ENCODE measurements at places on chromosomes 6 and 20.

DNA sequence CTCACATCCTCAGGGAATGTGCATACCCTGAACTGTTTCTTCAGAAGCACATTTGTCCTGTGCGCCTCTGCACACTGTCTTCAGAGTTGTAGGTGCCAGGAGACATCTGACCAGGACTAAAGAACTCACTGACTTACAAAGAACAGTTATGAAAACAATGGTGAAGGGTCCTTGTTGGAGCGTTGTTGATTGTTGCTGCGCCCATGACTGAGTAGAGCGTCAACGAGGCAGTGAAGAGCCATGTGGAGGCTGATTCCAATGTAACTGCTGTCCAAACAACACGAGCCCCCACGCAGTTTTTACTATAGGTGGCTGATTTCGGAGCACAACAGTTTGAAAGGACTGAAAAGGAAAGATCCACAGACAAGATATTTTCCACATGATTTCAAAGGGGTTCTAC, 380.3 kb downstream of the CDH26 start:
- DNase-seq: no peak

- no peak for DNase-seq
Observed at GRCh38 chr6:152845421-152845820, 94.8 kb downstream of the VIP start.

DNA sequence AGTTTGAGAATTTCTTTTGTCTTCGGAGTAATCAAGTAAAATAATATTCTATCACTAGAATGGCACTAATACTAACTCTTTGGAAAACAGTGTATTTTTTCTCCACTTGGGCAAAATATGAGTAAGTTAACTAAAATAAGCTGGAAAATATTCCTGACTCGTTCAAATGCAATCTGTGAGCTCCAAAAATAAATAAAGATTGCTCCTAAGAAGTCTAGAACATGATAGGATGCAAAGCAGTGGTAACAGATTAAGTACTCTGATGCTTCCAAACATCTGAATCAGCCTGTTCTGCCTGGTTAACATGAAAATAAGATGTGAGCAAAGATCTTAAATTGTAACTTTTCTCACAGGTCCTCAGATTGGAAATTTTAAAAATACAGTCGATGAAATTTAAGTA, 285.1 kb upstream of the ID4 start:
- DNase-seq: no peak

GRCh38 chr6:136038531-136038930, 187.0 kb downstream of the PDE7B start:
- no peak for DNase-seq

DNA sequence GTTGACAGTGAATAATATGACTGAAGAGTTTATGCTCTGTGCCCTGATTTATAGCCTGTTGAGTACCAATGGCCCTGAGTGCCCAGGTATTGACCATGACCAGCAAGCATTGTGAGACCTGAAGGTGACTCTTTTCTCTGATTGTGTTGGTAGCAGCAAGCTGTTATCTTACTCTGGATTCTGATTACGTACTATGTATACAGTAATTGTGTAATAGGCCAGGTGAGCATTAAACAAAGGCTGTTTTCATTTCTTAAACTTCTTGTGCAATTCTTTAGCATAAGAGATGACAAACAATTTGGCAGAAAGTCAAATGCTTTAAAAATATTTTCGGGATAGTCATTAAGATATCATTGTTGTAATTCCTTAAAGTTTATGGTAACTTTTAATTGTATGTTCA, 111.7 kb upstream of the PTPRK start:
- no peak for DNase-seq

GRCh38 chr6:7100072-7100752, 7.5 kb upstream of the RREB1 start:
- no peak for DNase-seq

DNA sequence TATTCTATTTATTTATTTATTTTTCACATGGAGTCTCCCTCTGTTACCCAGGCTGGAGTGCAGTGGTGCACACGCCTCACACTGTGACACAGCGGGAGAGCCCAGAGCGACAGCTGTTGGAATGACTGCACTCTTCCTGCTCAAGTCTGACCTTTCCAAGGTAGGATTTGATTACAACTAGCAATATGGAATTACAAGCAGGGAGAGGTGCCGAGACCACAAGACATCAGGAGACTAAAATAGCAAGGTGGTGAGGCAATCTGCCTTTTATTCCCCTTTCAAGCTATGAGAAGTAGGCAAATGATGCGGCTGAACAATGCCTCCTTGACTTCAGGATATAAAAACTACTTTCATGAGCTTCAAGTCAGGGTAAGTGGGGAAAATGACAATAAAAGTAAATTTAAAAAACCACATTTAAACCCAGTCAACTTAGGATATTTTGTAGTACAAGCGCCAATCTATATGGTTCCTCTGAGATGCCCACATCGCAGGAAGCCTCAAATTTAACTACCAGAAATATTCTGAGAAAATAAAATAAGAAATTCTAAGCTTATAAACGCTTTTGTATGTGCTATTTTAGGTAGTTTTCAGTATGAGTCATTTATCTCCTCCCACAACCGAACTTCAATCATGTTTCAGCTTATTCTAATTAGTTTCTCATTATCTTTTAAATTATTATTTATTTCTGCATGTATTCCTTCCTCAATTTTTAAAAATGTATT, 146.9 kb upstream of the SGK1 start:
- DNase-seq: no peak

DNA sequence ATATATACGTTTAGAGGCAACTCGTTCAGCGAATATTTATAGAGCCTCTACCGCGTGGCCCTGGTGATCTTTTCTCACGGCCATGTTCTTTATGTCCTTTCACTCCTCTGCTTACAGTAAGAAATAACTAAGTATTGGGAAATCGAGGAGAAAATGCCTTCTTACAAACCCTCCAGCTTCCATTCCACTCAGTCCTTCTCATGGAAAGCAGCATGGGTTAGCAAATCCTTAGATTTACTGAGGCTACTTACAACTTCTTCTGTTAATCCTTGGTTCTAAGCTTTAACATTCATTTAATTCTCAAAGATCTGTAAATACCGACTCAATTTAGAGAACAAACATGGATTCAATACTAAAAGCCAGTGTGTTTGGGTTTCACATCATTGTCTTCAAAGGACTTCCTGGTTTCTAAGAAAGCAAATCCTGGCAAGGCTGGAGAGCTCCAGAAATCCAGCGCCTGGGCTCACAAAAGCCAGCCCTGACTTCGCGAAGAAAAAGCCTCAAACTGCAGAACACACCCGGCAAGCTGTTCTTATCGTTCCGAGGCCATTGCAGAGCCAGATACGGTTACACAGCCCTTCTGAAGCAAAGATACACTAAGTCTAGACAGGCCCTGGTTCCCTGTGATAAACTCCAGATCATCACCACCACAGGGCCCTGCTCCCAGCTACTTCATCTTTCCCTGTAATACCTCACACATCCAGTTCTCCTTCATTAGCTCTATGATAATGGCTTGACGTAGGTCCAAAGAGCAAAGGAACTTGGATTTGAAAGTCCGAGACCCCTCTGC, 19.2 kb downstream of the AGPAT4 start:
- no peak for DNase-seq

GRCh38 chr20:46523696-46524328, 10.5 kb upstream of the ZNF334 start:
- no peak for DNase-seq

GRCh38 chr6:80143419-80143937, 37.0 kb downstream of the BCKDHB start:
- no peak for DNase-seq

DNA sequence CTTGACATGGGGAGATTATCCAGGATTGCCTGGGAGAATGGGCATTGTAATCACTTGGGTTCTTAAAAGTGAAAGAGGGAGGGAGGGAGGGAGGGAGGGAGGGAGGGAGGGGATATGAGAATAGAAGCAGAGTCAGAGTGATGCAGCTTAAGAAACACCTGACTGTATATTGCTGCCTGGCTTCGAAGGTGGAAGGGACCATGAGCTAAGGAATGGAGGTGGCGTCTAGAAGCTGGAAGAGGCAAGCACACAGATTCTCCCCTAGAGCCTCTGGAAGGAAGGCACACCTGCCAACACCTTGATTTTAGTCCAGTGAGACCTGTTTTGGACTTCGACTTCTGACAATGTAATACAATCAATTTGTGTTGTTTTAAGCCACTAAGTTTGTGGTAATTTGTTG, 78.4 kb downstream of the PRL start:
- DNase-seq: no peak

DNA sequence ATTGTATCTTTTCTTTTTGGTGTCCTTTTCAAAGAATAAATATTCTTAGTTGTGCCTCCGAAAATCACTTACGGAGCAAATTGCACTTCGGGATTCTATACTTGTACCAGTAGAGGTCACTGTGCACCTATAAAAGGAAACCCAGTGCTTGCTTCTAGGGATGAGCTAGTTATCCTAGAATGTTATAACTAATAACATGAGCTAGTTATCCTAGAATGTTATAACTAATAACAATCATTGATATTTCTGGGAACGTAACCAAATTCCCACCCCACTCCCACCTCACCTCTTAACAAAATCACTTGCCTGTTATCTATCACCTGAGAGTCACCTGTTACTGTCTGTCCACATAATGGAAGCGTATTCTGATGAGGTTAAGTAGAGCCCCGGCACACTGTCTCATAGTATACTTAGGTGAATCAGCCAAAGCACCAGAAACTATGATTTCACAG, 126.9 kb upstream of the TIAM2 start:
- DNase-seq: no peak

DNA sequence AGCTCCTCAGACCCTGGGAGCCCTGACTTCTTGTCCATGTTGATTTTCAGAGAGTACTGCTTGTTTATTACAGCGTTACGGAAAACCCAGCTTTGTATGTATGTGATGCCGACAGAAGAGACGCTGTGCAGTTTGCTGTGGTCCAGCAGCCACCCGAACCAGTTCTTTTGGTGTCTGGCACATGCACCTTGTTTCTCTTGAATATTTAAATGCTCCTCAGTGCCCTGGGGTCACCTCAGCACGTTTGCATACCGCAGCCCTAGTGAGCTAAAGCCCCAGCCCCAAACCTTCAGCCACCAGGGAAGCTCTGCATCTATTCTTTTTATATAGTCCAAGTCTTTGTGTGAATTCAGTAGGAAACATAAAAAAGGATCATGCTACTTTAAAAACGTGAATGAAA, 39.9 kb downstream of the AFDN start:
- DNase-seq: no peak

- no peak for DNase-seq
Observed at GRCh38 chr6:45075246-45075645, 252.9 kb upstream of the RUNX2 start.

DNA sequence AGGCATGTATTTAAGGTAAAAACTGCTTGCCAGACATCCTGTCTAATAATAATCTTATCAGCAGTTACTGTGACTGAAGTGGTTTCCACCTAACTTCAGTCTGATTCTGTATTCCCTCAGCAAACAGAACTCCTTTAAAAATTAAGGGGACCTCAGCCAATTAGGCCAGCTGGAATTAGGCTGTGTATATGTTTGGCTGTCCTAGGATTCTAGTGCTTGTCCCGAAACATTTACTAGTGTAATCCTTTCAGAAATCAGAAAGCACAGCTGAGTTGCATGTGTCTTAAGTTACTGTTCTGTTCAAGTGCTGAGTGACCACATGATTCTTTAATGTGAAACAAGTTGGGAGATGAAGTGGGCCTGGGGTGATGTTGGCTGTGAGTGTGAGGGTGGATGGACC, 120.9 kb upstream of the SUPT3H start:
- DNase-seq: no peak

GRCh38 chr6:15382712-15383111, 136.8 kb downstream of the JARID2 start:
- no peak for DNase-seq

DNA sequence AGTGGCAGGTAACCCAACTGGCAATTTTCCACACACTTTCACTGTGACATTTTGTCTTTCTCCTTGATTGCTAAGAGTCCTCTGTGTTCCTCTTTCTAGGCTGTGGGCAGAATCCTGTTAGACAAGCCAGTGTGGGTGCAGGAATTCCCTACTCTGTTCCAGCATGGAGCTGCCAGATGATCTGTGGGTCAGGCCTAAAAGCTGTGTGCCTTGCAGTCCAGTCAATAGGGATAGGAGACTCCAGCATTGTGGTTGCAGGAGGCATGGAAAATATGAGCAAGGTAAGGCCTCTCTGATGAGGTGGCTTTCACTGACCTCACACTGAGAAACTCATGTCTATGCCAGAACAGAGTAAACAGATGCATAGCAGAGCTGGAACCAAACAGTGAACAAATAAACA, 5.1 kb downstream of the ACAT2 start:
- DNase-seq: no peak

DNA sequence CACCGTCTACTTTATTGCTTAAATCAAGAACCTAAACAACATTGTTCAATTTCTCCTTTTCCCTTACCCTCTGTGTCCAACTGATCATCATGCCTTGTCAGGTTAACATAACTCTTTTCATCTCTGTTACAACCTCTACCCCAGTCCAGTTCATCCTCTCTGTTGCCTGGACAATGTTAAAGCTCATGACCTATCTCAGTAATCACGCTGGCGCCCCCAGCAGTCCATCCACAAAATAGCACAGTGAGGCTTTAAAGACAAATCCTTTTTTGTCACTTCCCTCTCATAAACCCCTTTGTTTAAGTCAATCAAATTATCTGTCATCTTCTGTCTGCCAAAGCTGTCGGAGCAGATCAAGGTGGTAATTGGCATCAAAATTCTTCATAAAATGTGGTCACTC, 140.1 kb downstream of the QKI start:
- peak; percentile 12 for DNase-seq
